Fibroblast of skin of left biceps (primary cell): ENCODE measurements at places on chromosomes 12 and 14.

DNA sequence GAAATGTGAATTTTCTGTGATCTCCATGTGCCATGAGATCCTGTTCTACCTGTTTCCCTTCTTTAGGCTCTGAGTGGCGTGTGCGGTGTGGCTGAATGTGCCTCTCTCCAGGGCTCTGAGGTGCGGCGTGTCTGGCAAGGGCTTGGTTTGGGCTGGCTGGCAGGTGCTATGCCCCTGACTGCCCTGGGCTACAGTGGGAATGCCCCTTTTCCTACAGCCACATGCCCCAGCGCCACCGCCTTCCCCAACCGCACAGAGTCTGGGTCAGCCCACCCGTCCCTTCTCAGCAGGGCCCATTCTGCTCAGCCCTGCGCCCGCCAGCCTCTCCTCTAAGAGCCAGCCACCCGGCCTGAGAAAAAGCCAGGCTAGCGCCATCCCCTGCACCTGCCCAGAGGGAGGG lies 24.7 kb downstream of the BTBD6 start:
- DNase-seq, result no peak

- no peak for DNase-seq
These were observed 379.3 kb downstream of the NAV3 start for GRCh38 chr12:78209846-78210505.

DNA sequence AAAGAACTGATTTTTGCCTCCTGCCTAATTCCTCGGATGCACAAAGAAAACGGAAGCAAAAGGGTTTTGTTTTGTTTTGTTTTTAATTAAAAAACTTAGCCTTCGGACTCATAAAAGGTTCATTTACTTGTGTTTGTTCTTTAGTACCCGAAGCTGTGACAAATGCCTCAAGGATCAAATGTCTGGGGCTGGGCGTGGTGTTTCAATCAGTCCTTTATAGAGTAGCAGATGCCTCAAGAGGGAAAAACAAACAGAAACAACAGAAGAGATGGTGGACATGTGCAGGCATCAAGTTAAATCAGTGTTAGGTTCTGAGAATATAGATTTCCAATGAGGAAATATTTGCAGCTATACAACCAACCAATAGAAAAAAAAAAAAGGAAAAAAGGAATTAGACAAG lies 1.6 kb upstream of the WIF1 start:
- DNase-seq, result no peak

- DNase-seq, result no peak
These were observed 38.7 kb downstream of the LGR5 start for GRCh38 chr12:71478270-71478669.

- no peak for DNase-seq
These were observed 240.9 kb upstream of the DIO3 start for GRCh38 chr14:101320396-101320795.

GRCh38 chr12:124782132-124782531 lies 81.5 kb downstream of the SCARB1 start:
- no peak for DNase-seq

- no peak for DNase-seq
These were observed 1.4 kb downstream of the IFFO1 start for GRCh38 chr12:6554168-6555017.

- DNase-seq, result no peak
These were observed 57.1 kb downstream of the CCNK start for GRCh38 chr14:99538275-99538674.

DNA sequence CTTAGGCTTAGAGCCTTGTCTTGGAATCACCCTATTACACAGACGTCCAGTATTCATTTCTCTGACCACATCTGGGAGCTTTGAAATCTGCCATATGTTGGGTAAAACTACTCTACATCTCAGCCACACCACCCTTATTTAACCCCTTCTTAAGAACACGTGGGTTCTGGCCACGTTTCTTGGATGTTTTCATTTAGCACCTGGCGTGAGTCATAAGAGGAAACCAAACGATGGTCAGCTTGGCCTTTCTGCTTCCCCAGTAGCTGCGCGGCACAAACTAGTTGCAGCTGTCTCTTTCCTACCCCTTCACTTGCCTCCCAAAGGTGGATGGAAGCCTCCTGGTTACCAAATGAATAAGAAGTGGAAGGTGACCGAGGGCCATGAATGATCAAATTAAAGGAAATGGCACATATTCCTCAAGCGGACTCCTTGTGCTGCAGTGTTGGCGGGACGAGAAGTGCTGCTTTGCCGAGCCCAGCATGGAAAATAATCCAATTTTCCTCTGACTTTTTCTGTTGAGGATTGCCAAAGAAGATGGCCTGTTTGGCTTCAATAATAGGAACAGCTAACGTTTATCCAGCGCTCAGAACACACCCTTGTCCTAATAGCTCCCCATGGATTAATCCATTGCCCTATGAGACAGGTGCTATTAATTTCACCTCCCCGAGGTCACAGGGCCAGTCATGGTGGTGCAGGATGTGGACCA lies 154.1 kb downstream of the ZNF664 start:
- no peak for DNase-seq

- DNase-seq, result no peak
These were observed 128.4 kb downstream of the FOXA1 start for GRCh38 chr14:37466623-37467088.
